ENCODE measurements at places on chromosomes 6 and 20. TPM values are rescaled to one million over a fixed set of nuclear protein-coding genes. Genes with fewer than 3 reads are reported as not detected.

- peaks cover 20% of the 10 kb centered on the region for H3K4me1 ChIP-seq
- no peaks in the 10 kb centered on the region for H3K36me3 ChIP-seq
- no peaks in the 10 kb centered on the region for H3K27me3 ChIP-seq
- no peak for DNase-seq
- no peak overlapping the region for H3K27ac ChIP-seq
These were observed 21.6 kb upstream of the TBC1D7 start for GRCh38 chr6:13349811-13350506.

The CABLES2 gene
- 8.6 TPM for total RNA-seq

DNA sequence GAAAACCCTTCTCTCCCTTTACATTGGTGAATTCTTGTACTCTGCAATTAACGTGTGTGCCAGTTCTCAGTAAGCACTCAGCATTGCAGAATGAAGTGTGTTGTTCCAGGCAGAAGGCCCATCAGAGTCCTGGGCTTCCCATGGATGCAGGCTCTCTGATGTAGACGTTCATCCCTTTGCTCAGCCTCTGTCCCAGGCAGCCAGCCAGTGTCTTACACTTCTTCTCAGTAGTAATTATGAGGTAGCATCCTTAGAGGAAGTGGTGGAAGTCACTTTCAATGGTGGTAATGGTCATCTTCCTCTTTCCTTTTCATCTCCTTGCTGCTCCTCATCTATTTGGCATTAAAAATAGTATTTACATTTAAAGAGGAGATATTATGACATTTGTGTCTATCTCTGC lies 66.7 kb upstream of the FYN start:
- H3K4me3 ChIP-seq: no peak overlapping the region
- no peaks in the 10 kb centered on the region for H3K27me3 ChIP-seq
- no peak for DNase-seq

DNA sequence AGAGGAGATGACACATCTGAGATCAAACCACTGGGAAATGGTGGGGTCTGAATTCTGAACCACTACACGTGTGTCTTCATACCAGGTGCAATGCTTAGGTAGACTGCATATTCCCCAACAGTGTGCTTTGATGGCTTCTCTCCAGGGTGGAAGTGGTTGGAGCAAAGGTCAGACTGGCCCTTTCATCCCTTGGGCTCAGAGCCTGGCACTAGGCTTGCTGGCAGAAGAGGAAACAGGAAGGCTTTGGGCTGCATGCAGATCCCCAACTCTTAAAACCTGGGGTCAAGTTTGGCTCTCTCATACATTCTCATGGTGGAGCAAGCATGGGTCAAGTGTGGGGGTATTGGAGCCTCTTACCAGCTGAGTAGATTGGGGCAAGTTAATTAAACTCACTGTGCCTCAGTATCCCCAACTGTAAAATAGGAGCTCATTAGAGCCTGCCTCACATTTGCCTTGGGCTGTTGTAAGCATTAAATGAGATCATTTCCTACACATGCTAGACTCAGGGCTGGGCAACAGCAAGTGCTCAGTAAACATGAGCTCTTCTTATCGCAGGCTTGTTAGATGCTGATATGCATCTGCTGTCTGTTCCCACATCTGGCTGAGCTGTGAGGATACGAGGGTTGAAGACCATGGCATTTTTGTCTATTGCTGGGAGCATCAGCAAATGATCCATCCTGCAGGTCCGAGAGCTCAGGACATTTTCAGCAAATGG lies 51.6 kb upstream of the FAM83D start:
- no peaks in the 10 kb centered on the region for H3K27me3 ChIP-seq
- peak overlapping the region; percentile 47 for H3K4me3 ChIP-seq
- DNase-seq: peak; percentile 56
- H3K36me3 ChIP-seq: peaks cover 2% of the 10 kb centered on the region
- H3K4me1 ChIP-seq: peaks cover 96% of the 10 kb centered on the region
- peak overlapping the region; percentile 93 for H3K27ac ChIP-seq

- peaks cover 23% of the 10 kb centered on the region for H3K36me3 ChIP-seq
- DNase-seq: no peak
- no peaks in the 10 kb centered on the region for H3K27me3 ChIP-seq
- H3K4me1 ChIP-seq: peaks cover 23% of the 10 kb centered on the region
- H3K27ac ChIP-seq: no peak overlapping the region
These were observed 92.2 kb downstream of the CTNNBL1 start for GRCh38 chr20:37786043-37786442.

GRCh38 chr6:165678429-165678828 lies 15.4 kb upstream of the PDE10A start:
- no peaks in the 10 kb centered on the region for H3K27me3 ChIP-seq
- no peak overlapping the region for H3K27ac ChIP-seq
- DNase-seq: no peak
- no peaks in the 10 kb centered on the region for H3K36me3 ChIP-seq
- H3K4me1 ChIP-seq: no peaks in the 10 kb centered on the region

- H3K27me3 ChIP-seq: no peaks in the 10 kb centered on the region
- DNase-seq: no peak
- H3K36me3 ChIP-seq: no peaks in the 10 kb centered on the region
- peaks cover 55% of the 10 kb centered on the region for H3K4me1 ChIP-seq
- H3K4me3 ChIP-seq: no peak overlapping the region
These were observed 7.8 kb downstream of the ADA start for GRCh38 chr20:44643596-44644229.

The BPIFA1 gene
- not detected for total RNA-seq
